NCI-H69 (cell line): ENCODE measurements at places on chromosomes 2 and 18.
A peak's percentile ranks its signal among the peaks of the same experiment; 100 is the strongest.

GRCh38 chr2:183408562-183408961 is 284.3 kb downstream of the NUP35 start:
- peak; percentile 49 for DNase-seq

- DNase-seq = no peak
Measured at GRCh38 chr2:46493971-46494250, 14.5 kb downstream of the TMEM247 start.

- DNase-seq = peak; percentile 30
Measured at GRCh38 chr2:227717687-227718567, at the start of gene SLC19A3. Gene SLC19A3, minus strand, starts transcription at chr2:227718028. Its CDS starts 15,710 bp downstream, at chr2:227702318.

- no peak for DNase-seq
Measured at GRCh38 chr2:11855064-11855760, 108.8 kb downstream of the LPIN1 start.
